Stimulated activated CD8-positive, alpha-beta memory T cell treated with anti-CD3 and anti-CD28 coated beads, Interleukin-15, amount 100 ng/mL, for 1 hour (primary cell): ENCODE measurements at places on chromosomes 5 and 9.

GRCh38 chr5:146208916-146209522 lies 5.6 kb downstream of the RBM27 start:
- DNase-seq, result no peak

DNA sequence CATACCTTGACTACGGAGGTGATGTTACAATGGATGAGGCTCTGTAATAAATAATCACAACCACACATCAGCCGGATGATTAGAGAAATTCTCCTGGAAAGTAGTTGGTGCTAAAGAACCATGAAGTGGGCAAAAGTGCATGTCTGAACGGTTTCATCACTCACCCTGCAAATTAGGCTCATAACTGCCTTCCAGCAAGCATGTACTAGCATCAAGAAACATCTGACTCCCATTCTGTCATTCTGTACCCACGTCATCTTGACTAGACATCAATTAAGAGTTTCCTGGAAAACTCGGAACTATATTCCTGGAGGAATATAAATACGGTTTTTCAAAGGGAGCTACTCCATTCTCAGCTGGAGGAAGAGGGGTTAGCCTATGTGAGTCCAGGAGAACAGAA lies 52.2 kb downstream of the HSD17B3 start:
- no peak for DNase-seq

DNA sequence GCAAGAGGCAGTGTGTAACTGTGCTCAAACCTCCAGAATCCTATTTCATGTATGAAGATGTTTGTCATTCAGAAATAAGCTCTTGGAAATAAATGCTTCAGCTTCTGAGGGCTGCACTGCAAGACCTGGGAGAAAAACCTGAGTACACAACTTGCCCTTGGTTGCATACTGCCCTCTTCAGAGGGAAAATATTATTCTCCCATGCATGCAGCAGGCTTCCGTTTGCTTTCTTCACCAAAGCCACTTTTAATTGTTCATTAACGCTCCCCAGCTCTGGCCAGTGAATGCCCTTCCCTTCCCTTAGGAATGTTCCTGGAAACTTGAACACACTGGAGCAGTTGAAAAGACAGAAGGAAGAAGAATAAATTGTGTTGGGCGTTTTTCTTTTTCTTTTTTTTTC lies 2.5 kb upstream of the WHRN start:
- no peak for DNase-seq

DNA sequence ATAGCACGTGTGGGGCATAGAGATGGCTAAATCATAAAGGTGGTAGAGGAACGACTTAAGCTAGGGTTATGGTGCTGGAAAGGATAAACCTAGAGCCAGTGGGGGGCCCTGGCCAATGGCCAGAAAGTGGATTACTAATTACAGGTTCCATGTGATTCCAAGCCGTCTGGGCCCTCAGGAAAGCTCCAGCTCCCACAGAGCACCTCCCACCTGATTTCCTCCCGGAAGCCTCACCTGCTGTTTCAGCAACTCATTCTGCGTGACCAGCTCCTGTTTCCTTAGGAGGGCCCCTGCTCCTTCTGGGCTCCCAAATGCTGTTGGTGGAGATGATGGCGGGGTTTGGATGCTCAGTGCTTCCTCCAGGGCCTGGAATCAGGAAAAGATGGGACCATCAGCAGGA lies 16.2 kb downstream of the GPX3 start:
- no peak for DNase-seq

DNA sequence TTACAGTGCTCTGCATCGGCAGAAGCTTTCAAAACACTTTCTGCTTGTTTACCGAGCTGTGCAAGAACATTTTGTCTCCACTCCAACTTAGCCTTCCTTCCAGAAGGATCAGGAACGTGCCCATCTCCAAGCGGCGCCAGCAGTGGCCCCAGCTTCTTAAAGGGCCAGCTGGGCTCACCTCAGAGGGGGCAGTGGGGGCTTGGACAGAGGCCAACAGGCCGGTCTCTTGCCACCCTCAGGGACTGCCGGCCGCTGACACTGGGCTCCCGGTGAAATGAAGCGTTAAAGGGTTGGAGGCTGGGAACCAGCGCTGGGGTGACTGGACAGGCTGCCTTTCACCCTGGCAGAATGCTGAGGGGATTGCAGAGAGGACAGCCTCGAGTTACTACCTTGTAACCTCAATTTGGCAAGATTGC lies 67.0 kb upstream of the RNU6ATAC start:
- DNase-seq, result no peak

- DNase-seq, result no peak
Measured at GRCh38 chr5:148909766-148910165, 83.4 kb downstream of the ADRB2 start.

GRCh38 chr5:132270335-132270665 lies 12.8 kb downstream of the PDLIM4 start:
- DNase-seq, result no peak
